ENCODE measurements at places on chromosomes 2 and 18.
A peak's percentile ranks its signal among the peaks of the same experiment; 100 is the strongest.

DNA sequence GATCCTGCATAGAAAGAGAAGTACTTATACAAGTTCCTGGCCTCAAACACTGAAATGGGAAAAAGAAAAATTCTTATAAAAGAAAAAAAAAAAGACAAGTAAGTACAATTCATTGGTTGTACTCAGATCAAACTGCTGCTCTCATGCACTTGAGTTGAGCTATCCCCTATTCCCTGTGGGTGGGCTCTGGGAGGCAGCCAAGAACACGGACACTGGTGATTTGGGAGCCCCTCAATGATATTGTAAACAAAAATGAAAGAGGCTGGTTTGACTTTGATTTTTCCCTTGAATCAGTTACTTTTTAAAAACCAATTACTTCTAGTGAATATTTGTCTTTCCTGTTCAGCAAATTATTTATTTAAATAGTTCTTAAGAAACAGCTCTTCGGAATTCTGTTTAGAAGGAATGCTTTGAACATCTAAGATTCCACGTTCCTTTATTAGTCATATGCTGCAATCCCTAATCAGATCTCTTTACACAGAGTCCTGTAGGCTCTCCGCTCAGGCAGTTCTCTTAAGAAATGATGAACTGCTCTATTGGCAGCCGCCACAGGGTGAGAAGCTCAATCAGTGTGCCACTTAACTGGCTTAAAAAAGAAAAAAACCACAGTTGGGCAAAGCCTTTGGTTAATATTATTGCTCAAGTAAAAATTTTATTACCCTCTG is 225.1 kb downstream of the TMEM182 start:
- no peak for DNase-seq

GRCh38 chr18:40326985-40327384 is 1628.0 kb upstream of the PIK3C3 start:
- no peak for DNase-seq

- no peak for DNase-seq
These were observed 34.9 kb downstream of the MEX3C start for GRCh38 chr18:51162617-51163016.

DNA sequence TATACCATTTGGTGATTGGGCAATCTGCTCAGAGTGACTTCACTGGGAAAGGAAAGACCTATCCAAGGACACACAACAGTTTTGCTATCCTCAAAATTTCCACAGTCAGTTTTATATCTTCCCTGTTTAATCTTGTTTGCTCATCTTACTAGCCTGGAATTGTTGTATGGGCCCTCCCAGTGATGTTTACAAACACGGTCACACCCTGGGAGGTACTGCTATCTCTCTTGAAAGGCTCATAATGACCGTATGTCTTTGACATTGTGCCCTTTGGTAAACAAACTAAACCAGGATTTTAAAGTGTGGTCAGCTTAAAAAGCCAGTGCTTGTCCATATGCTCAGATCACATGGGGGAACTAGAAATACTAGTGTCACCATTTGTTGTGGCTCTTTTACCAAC is 277.0 kb downstream of the CDH2 start:
- DNase-seq: no peak

DNA sequence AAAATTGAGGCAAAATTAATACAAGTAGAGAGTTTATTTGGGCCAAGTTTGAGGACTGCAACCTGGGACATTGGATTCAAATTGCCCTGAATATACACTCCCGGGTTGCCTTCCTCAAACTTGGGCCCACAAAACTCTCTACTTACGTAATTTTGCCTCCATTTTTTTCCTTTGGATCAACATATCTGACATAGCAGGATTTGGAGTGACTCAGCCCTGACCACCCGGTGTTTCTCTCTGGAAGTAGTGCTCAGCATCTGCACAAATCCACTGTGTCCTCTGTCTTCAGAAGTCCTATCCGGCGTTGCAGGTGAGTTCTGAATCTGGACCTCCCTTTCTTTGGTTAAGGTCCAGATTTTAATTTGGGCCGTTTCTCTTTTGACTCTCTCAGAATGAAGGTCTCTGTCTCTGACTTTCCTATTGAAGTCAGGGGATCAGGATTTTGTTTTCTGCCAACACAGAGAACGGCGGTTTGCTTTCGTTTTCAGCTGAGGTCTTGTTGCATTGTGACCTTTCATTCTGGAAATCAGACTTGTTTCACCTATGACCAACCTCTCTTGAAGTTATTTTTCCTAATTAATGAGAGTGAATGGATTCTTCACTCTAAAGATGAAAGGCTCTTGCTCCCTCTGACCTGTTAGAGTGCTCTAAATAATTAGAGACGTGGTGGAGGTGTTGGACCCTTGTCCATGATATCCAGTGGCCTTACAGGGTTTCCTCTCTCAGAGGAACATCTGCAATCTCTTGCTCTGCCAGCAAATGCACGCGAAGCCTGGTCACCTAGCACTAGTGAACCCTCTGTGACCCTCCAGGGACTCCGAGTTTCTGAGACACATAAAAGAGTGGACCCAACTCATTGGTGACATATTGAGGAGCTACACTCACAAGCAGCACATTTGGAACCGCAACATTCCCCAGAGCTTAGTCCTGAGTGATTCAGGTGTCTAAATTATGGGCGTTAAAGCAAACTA is 13.6 kb downstream of the TCF23 start:
- no peak for DNase-seq

- DNase-seq: no peak
These were observed 137.6 kb downstream of the HDAC4 start for GRCh38 chr2:239263231-239263630.

DNA sequence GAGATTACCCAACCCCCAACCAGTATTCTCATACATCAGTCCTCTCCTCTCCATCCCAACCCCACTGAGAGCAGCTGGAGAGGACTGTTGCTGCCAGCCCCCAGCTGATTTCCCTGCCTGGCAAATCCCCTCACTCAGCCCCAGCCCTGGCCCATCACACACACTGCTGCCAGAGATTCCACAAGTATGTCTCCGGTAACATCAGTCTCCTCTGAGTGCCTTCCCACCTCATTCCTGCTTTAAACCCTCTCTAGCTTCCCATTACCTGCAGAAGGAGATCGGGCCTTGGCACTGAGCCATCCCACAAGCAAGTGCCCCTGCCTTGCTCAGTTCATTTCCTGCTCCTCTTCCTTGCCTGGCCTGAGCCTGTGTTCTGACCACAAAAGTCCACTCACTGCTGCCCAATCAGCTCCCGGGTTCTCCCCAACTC is 50.6 kb upstream of the ZFP36L2 start:
- no peak for DNase-seq

DNA sequence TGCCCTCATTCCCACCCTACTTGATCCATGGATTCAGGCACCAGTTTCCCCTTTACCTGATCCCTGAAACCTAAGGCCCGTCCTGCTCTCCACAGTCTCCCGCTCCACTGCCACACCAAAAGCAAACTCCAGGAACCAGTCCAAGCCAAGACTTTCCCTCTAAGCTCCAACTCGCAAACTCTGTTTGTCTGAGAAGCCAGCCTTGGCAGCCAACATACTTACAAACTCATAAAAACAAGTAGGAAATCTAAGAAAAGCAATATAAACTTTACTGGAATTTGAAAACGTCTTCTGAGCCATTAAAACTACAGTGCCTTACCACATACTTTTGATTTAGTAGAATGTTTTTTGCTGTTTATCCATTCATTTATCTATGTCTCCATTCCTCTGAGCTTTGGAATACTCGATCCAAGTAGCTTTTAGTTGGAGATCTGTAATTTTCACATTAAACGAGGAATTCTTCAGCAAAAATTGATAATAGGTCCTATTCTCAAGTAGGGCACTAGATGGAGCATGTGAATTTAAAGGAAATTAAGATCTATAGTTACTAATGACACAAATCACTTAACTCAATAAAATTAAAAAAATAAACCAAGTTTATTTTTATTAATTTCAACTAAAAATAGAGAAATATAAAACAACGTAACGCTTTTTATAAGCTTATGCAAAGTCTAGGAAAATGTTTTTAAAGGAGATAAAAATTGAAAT is 199.7 kb downstream of the MYO3B start:
- no peak for DNase-seq

GRCh38 chr2:58035352-58035751 is 11.3 kb upstream of the VRK2 start:
- DNase-seq: no peak

DNA sequence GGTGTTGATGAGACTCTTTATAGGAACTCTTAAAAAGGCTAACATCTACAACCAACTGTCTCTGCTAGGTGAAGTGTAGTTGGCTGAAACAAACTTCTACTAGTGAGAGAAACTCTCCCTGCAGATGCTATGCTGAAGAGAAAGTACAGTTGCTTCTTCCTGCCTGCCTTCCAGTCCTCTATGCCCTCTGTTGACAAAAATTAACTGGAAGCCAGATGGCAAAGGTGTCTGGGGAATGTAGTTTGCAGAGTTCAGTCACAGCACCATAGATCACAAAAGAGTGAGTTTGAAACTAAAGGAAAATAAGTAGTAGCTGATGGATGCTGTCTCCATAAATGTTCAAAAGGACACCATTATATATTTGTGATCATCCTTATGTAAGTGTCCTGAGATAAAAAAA is 958.8 kb upstream of the NRXN1 start:
- DNase-seq: no peak

- DNase-seq: no peak
These were observed 75.6 kb downstream of the ZBTB7C start for GRCh38 chr18:48333563-48333962.

DNA sequence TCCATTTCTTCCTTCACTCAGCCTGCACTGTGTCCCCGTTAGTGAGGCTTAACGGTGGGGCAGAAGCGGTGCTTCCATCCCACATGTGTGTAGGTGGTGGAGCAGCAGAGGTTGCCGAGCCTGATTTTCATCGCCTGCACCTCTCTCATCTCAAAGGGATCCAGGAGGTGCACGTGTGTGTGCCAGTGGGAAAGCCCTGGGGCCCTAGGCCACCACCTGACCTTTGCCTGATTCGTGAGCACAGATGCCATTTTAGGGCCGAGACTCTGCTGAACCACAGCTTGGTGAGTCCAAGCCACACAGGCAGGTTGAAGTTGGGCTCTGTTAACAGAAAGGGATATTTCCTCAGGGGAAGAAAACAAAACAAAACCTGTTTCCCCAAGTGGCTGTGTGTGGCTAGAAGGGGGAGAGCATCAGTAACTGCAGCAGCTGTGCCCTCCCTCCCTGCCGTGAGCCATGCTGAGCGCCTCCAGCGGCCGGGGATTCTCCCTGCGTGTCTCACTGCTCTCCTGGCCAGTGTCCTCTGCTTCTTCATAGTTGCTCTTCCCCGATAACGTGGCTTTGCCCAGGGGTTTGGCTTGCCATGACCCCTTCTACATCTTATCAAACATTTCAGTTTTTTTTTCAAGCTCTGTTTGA is 81.5 kb downstream of the MAPRE2 start:
- DNase-seq: no peak

- no peak for DNase-seq
These were observed 2.6 kb upstream of the GPR35 start for GRCh38 chr2:240622531-240623235.

GRCh38 chr2:200279857-200280256 is 26.6 kb upstream of the SPATS2L start:
- DNase-seq: no peak

- DNase-seq: no peak
These were observed 85.0 kb upstream of the PPP1CB start for GRCh38 chr2:28666496-28667184.

DNA sequence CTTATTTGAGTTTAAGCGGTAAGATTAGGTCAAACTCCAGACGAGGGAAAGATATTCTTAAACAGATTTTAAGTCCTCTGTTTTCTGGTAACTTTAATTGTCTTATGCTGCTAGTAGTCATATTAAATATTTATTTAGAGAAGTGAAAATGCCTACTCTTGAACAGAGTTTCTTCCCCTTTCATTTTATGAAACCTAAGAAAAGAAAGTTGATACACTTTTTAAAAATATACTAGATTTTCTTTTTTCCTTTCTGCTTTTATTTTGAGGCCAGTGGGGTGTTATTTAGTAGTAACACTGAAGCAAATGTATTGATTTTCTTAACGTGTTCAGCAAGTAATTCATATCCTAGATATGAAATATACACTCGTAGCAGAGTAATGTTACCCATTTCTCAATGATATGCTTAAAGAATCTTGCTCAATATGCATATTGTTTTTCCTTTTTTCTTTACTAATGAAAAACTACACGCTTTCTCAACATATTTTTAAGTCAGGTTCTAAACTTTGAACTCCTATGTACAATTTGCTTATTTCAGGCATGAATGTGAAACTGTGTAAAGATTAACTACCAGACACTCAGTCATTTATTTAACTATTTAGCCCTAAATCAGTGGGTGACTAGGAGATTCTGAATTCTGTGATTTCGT is 691 bp downstream of the KYNU start:
- DNase-seq: no peak

- no peak for DNase-seq
These were observed 34.8 kb upstream of the MGAT5 start for GRCh38 chr2:134218930-134219658.

GRCh38 chr2:120904379-120904778 is 168.7 kb downstream of the GLI2 start:
- no peak for DNase-seq

GRCh38 chr2:27051902-27052645 is 606 bp downstream of the AGBL5 start:
- peak; percentile 16 for DNase-seq

DNA sequence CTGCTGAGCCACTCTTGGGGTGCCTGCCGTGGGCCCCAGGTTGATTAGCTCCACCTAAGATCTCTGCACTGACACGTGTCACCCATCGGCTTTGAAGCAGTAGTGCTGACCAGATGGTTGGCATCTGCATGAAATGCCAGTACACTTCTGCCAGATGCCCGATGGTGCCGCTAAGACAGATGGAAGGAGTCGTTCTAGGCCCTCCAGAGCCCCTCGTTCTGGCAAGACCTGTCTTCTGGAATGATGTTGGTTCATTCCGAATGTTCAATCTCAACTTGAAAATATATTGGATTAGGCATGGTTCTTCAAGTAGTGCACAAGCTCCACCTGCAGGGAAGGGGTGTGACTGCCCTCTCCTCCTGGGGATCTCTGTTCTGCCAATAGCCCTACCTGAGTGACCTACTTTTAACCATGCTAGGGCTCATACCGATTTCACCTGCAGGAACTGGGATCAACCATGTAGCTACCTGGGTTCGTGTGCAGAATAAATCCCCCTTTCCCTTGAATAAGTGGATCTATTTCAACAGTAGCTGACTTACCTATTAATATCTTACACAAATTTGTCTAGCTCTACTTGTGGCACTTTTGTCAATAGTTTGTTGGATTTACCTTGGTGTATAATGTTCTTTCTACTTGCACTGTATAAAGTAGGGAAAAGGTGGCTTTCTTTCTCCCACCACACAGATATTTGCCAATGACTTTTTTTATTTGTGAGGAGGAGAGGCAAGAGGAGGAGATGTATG is 342.6 kb downstream of the CTNNA2 start:
- DNase-seq: peak; percentile 2

DNA sequence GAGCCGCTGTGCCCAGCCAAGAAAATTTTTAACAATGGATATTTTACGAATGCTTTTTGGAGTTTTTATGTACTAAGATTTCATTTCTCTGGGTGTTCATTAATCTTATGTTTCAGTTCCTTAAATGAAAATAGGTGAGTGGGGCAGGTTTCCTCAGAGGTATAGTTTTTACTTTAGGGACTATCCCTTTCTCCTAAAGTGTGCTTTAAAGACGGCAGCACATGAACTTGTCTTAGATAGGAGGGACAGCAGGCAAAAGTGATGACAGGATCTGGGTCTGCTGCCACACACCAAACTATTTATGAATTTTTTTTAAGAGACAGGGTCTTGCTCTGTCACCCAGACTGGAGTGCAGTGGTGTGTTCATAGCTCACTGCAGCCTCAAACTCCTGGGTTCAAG is 8.0 kb upstream of the REL start:
- DNase-seq: no peak

- peak; percentile 57 for DNase-seq
These were observed 46.5 kb downstream of the PTGR3 start for GRCh38 chr18:75162467-75162866.

All from HFFc6 (cell line).